MV-4-11 (cell line): ENCODE measurements at places on chromosomes 2 and 18.

GRCh38 chr2:173058097-173058496 is 17.5 kb upstream of the MAP3K20 start:
- no peak for DNase-seq

- DNase-seq: no peak
These were observed 1601.2 kb upstream of the CELF4 start for GRCh38 chr18:39166776-39167175.

DNA sequence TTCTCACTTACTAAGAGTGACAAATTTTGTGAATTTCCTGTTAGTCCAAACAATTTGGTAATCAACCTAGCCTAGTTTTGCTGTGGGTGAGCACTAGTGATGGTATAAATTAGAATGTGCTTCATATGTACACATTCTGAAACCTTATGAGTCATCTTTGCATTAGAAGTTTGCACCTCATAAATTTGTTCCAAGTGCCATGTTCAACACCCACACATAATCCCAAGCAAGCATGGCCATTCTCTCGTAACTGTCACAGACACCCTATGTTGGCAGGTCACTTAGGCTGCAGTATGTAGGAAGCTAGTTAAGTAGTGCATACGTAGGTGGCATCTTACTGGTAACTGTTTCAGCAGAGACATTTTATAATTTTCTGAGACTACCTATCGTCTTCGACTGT is 46.9 kb downstream of the NAB1 start:
- DNase-seq: no peak

- no peak for DNase-seq
These were observed 46.4 kb upstream of the RNF152 start for GRCh38 chr18:61939046-61939674.

DNA sequence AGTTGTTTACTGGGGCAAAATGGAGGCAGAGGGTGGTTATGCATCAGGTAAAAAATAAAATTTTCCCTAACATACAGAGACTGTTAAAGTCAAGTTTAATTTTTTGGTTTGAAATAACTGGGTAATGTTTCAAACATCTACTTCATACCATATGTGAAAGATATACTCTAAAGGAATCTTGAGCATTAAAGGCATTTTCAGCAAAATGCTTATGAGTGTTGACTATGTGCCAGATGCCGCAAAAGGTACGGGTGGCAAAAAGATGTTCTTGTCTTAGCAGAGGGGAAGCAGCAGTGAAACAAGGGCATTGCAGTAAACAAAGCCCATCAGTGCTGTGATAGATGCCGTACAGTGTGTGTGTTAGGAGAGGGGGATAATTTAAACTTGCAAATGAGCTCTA is 263.1 kb upstream of the ID2 start:
- DNase-seq: no peak

- DNase-seq: peak; percentile 44
These were observed 4.3 kb upstream of the UBE2F start for GRCh38 chr2:237962432-237963084.

- no peak for DNase-seq
These were observed 1001.7 kb upstream of the GYPC start for GRCh38 chr2:125654226-125654625.

GRCh38 chr2:108449410-108450130 is 564 bp downstream of the GCC2 start:
- DNase-seq: no peak

DNA sequence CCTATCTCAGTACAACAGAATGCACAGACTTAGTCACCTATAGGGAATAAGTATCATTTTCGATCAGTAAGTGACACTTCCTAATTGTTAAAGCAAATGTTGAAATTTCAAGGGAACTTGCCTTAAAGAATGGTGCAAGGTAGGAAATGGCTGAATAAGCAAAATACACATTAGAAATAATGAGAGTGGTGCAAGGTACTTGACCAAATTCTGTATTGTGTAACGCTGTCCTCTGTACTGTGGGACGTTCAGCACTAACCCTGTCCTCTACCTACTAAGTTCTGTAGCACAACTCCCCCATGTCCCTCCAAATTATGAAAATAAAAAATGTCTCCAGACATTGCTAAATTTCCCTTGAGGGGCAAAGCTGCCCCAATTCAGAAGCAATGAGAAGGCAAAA is 19.4 kb downstream of the MMADHC start:
- no peak for DNase-seq

DNA sequence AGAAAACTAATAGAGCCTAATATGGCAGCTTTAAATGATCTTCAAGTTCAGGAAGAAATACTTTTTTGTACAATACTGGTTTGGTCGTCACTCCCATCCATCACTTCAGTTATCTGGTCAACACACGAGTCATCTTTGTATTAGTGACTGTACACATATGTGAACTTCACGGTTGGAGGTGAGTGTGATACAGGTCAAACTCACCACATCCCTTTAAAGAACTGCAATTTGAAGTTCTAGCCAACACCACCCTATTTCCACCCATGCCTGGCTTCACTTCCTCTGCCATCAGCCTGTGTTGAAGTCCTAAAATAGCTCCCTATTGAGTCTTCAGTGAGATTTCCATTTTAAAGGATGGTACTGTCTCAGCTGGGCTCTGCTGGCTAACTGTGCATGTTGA is 361.9 kb downstream of the TXNL1 start:
- DNase-seq: peak; percentile 60

DNA sequence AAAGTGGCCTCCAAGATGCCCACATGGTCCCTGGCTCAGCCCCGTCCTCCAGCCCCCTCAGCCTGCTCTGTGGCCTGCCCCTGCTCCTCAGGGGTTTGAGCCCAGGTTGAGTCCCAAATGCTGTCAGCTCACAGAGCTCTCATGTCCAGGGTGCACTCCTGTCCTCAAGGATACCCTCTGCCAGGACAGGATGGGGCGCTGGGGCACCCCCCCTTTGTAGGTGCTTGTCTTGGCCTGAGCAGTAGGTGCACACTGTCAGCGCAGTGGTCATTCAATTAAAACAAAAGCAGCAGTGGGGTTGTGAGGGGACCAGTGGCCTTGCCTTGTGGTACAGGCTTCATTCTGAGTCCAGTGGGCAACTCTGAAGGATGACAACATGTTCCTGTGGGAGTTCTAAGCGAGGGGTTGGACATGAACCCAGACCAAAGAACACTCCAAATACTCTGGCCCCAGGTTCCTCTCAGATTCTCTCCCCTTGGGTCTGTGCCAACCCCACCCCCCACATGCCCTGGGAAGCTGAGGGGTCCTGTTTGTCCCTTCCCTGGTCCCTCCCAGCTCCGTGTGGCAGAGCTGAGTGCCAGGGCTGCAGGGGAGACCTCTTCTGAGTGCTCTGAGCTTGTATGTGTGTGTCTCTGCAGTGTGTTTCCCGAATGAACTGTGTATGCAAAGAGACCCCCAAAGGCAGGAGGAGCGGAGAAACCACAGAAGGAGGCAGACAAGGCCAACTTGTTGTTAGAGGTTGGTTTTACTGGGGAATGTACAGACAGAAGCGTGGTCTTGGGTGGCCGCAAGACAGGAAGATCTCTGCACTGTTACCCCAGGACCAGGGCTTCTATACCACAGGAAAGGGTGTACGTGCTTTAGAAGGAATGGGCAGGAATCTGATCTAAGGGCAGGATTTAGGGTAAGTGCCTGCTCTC is 155.6 kb upstream of the HS6ST1 start:
- no peak for DNase-seq

- DNase-seq: no peak
These were observed 567.3 kb upstream of the DSEL start for GRCh38 chr18:68083776-68084175.

DNA sequence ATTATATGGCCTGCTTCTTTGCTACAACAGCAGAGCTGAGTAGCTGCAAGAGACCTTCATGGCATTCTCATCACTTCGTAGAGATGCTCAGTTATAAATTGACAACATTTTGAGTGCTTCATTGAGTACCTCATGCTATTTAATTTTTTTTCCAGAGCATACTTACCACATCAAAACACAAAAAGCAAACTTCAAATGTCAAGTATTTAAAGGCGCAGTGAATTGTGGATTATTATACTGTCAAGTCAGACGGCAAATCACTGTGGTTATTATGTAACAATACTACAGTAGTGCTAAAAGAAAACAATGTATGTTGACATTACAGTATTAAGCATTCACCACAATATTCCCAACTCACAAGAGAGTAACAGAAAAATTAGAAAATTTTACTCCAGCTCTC is 12.5 kb downstream of the ZC3H8 start:
- no peak for DNase-seq

DNA sequence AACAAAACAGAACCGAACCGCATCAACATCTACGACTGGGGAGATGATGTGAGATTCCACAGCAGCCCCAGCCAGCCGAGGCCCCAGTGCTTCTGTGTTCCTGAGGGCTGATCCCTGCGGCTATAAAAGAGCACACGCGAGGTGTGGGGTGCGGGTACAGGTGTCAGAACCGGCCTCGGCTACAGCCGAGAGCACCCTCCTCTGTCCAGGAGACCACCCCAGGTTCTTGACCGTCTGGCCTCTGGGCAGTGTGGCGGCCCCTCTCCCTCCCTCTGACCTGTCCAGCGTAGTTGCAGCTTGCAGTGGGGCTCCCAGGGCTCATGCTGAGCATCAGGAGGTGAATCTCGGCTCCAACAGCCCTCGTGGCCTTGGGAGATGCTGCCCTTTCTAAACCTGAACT is 23.7 kb downstream of the RTP5 start:
- no peak for DNase-seq

DNA sequence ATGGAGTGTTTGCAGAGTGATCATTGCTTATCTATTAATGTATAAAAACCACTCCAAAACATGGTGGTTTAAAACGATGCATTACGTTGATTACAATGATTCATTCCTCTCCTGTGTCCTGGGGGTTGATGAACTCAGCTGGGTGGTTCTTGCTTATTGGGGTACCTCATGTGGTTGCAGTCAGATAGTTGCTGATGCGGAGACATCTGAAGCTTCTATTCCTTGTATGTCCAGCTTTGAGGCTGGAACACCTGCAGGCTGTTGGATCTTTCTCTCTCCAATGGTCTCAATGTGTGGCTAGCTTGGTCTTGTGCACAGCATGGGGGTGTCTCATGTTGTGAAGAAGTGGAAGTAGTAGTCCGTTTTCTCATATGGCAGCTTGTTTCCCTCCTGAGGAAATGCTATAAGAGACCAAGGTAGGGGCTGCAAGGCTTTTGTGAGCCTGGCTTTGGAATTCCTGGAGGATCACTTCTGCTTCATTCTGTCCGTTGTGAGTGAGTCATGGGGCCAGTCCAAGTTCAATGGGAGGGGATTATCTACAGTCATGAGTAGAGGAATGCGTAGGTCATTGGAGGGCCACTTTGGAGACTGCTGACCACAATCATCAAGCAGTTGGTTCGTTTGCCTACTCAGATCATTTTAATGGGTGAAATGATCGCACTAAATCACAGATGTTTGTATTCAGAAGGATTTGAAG is 601.0 kb downstream of the SLC4A3 start:
- peak; percentile 72 for DNase-seq
